Activated CD4-positive, alpha-beta T cell treated with anti-CD3 and anti-CD28 coated beads, Interleukin-2, amount 50 U/mL, for 48 hours (primary cell): ENCODE measurements at places on chromosomes 1 and 21.

DNA sequence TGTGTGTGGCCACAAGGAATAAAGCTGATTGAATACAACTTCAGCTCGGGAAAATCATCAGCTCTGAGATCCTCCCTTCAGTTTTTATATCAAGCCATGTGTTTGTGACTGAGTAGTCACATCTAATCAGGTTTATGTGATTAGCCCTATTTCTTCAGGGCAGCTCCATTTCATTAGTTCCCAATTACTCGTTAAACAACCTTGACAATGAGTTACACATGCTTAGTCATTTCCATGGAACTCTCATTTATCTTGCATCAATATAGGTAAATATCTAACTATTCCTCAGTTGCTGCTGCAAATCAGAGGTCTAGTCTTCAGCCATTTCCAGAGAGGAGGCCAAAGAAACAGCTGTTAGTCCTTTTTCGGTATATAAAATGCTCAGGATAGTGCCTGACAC is 16.3 kb downstream of the CRB1 start:
- no peak for DNase-seq

- no peak for DNase-seq
These were observed 85.1 kb downstream of the CAPZB start for GRCh38 chr1:19400192-19400611.

GRCh38 chr1:184387476-184388318 is 868 bp downstream of the C1orf21 start:
- DNase-seq, result peak; percentile 23

GRCh38 chr1:24177161-24177560 is 9.9 kb downstream of the IFNLR1 start:
- DNase-seq, result no peak
